ENCODE measurements at places on chromosomes 1 and 21. TPM values are rescaled to one million over a fixed set of nuclear protein-coding genes. Genes with fewer than 3 reads are reported as not detected.

The TAS1R2 gene
- total RNA-seq: not detected

The PTGER3 gene
- 1.5 TPM for total RNA-seq

The RCSD1 gene
- total RNA-seq: not detected

The ADAMTS4 gene
- 6.6 TPM for total RNA-seq

DNA sequence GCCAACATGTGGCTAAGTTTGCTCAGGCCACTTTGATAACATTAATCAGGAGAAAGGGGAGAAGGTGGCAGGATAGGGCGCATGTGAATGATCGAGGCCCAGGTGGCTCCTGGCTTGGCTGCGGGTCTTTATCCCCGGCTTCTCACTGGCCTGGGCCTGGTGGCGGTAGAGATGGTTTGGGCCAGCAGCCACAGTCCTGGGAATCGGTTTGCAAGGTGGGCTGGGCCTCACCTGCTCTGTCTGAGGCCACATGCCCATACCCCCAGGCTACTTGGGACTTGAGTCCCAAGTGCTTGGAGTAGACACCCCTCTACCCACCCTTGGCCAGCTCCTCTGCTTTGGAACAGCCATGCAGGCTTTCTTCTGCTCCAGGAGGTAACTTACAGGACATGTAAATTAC is 49.7 kb upstream of the DISP3 start:
- no peak for DNase-seq

The LCE2B gene
- total RNA-seq: not detected

The TMPRSS3 gene
- total RNA-seq: not detected

The FCRLB gene
- total RNA-seq: 4.0 TPM

GRCh38 chr1:54008876-54009275 is 9.1 kb downstream of the LDLRAD1 start:
- DNase-seq: no peak

GRCh38 chr1:2349806-2350205 is 41.5 kb downstream of the MORN1 start:
- DNase-seq: no peak

DNA sequence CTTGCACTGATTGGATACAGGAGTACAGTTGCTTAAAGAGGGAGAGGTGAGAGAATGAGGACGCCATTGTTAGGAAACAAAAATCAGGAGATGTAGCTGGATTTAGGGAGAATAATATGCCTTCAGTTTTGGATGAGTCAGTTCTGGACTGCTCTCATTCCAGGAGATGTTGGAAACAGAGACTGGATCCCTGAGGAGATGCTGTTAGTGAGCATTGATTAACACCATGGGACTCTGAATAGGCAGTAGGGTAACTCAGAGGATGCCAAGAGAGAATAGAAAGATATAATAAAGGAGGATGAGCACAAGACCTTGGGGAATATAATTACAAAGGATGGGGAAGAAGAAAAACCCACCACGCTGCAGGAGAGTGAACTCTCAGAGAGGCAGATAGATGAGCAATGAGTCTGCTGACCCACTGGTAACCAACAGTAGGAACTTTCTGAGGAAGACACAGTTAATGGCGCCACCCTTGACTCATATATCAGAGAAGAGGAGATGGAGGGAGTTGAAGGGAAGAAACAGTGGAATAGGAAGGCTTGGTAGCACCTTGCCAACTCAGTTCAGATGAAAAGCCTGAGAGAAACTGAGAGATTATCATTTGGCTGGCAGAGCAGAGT is 10.5 kb downstream of the KCNJ15 start:
- no peak for DNase-seq

GRCh38 chr1:6180707-6181311 is 688 bp upstream of the CHD5 start:
- DNase-seq: no peak

- no peak for DNase-seq
These were observed 65.7 kb downstream of the SETD4 start for GRCh38 chr21:35994613-35995012.

DNA sequence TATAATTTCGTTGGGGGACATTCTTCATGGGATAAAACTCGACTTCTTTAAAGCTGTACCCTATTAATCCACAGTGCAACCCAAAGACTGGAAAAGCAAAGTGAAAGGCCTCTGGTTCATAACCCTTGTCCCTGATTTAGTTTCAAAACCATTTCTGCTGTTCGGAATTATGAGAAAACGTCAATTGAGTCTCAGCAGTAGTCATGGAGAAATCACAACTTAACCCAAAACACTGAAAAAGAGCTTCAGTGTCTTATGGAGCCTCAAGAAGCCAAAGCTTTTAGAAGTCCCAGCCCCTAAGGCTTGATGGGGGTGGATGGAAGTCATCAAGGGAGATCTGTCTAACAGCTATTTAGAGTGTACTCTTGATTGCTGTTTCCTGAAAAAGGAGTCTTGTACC is 73.5 kb upstream of the VCAM1 start:
- DNase-seq: no peak

GRCh38 chr1:41741244-41741643 is 177.5 kb downstream of the HIVEP3 start:
- no peak for DNase-seq

DNA sequence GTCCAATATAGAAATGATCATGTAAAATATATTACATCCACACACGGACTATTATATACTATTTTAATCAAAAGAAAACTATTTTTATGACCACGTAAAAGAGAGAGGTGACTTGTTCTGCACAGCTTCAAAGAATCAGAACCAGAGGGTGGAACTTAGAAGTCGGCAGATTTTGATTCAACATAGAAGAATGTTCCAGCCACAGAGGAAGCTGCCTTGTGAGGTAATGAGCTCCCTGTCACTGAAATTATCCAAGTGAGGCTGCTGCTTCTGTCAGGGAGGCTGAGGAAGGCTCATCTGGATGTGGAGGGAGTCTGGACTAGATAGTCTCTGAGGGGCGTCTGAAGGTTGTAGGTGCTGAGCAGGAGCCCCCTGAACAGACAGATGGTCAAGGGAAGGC is 2.7 kb downstream of the PLEKHA6 start:
- peak; percentile 45 for DNase-seq

The PPIAL4G gene
- total RNA-seq: not detected

The TMEM54 gene
- total RNA-seq: 25.8 TPM

The CGN gene
- total RNA-seq: not detected

The PEAR1 gene
- total RNA-seq: 3.4 TPM

DNA sequence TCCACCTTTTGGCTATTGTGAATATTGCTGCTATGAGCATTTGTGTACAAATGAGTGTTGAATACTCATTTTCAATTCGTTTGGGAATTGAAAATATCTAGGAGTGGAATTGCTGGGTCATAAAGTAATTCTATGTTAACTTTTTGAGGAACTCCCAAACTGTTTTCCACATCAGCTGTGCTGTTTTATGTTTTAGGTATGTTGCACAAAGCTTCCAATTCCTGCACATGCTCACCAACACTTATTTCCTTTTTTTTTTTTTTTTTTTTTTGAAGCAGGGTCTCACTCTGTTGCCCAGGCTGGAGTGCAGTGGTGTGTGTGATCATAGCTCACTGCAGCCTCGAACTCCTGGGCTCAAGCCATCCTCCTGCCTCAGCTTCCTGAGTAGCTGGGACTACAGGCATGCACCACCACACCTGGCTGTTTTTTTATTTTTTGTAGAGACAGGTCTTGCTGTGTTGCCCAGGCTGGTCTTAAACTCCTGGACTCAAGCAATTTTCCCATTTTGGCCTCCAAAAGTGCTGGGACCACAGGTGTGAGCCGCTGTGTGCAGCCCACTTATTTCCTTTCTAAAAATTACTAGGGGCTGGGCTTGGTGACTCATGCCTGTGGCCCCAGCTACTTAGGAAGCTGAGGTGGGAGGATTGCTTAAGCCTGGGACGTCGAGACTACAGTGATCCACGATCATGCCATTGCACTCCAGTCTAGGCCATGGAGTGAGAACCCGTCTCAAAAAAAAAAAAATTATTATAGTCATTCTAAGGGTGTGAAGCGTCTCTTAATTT is 33.4 kb downstream of the TMCC2 start:
- DNase-seq: no peak

DNA sequence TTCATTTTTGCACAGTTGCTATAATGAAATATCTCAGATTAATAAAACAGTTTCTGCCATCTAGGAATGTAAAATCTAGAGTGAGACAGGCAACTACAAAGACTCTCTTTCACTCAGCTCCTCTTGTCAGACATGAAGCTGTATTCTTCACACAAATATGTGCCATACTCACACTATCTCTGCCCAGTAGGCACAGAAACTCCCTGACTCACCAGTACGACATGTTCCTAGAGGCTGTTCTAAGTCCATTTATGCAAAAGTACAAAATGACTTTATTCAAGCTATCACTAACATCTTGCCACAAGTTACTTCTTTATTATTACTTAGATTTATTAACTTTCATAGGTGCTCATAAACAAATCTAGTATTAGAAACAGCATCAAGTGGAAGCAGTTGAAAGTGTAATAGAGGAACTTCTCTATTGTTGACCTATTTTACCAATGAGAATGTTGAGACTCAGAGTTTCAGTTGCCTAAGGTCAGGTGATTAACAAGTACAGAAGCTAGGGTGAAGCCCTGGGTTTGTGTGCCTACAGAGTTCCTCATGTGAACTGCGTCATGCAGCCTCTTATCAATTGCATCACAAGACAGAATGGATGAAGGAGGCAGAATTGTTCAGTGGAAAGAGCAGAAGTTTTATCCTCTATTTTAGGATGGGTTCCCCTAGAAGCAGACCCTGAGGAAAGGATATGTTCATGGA is 98.9 kb downstream of the RGS2 start:
- DNase-seq: no peak

Data from HFFc6 (cell line).